GM12892 (cell line): ENCODE measurements at places on chromosomes 5 and 9.

GRCh38 chr5:68484307-68485068 lies 268.9 kb downstream of the PIK3R1 start:
- DNase-seq, result no peak

GRCh38 chr9:75418518-75418917 lies 330.2 kb downstream of the OSTF1 start:
- DNase-seq, result no peak

DNA sequence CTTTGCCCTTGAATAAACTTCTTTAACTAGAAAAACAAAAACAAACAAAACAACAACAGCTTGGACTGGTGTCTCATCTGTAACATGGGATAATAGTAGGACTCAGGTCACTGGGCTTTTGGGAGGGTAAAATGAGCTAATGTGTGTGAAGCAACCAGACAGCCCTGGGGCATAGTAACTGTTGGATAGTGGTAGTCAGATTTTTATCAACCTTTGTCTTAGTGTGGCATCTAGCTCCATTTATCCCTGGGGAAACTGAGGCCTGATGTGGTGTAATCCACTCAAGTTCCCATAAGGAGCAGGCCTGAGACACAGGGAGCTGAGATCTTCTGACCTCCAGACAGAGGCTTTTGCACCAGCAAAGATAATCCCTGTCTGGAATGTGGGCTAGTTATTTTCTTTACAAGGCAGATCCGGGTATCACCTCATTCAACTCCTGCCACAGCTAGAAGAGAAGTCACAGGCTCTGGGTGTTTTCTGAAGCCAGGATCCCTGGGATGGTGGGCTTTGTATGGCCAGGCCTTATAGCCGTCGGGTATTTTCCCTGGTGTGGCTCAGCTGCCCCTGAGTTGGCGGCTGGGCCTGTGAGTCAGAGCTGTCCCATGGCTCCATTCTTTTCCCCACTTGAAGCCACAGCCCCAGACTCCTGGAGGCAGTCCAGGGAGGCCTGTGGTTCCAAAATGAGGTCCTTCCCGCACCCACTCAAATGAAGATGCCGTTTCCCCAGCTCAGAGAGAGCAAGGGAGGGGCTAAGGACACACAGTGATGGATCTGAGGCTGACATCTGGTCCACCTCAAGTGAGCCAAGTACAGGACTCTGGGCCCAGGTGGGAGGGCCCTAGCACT lies 26.1 kb upstream of the CSF1R start:
- no peak for DNase-seq

- DNase-seq, result no peak
These were observed 28.7 kb upstream of the F2RL1 start for GRCh38 chr5:76789991-76790581.

DNA sequence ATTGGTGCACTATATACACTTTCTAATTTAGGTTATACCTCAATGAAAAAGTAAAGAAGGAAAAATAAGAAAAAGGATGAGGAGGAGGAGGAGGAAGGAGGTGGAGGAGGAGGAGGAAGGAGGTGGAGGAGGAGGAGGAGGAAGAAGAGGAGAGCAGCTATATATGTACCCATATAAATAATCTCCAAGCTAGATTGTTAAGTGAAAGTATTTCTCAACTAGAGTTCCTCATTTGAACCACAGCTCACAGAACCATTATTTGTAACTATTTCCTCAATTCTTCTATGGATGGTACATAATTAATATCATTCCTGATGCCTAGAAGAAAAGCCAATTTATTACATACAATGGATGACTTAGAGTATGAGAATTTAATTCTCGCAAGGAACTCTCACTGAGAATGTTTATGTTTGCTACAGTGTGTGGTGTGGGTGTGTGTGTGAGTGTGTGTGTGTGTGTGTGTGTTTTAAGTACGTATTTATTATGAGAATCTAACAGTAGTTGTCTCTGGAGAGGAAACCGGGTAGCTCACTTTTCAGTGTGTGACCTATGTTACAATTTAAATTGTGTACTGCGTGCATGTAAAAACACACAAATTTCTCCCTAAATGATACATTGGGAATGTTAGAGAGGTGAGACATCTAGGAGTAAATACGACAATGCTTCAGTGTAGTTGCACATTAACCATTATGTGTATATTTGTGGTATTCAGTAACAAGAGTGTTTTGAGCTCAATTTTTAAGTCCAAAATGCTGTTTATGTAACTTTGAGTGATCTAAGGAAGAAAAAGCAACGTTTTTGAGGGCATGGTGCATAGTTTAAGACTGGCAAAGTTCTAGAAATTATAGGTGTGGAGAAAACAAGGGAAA lies 20.2 kb upstream of the NREP start:
- no peak for DNase-seq

DNA sequence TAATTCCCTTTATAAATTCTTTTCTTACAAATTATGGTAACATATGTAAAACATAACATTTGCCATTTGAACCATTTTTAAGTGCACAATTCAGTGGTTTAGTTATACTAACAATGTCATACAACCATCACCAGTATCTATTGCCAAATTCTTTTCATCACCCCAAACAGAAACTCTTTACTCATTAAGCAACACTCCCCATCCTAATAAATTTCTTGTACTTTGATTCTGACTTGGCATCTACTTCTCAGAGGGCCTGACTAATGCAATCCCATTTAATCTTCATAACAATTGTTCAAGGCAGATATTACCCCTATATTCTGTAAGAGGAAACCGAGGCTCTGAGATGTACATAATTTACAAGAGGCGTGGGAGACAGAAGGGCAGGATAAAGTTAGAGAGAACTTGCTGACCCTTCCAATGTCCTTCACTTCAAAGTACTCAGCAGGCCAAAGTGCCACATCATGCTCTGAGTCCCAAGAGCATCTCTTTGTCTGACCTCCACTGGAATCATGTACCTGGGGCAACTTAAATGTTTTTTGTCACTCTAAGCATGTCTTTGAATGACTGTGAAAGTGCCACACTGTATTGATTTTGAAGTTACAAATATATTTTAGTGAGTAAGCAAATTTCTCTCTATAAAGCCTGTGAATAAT lies 255.3 kb downstream of the KIF4B start:
- DNase-seq, result no peak

DNA sequence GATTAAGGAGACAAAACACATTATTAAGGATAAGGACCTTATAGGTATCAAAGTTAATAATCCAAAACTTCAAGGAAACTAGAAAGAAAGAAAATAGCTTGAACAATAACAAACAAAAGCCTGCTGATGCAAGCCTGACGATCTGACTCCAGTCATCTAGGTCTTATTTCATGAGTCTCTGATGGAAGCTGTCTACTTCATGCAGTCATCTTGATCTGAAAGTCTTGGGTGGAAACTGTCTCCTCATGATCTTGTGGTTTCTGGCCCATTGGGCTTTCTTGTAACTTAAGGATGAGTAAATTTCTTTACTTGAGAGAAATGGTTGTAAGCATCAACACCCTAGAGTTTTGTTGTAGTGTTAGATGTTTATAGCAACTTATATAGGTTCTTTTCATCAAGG lies 20.6 kb upstream of the PSIP1 start:
- DNase-seq, result no peak

DNA sequence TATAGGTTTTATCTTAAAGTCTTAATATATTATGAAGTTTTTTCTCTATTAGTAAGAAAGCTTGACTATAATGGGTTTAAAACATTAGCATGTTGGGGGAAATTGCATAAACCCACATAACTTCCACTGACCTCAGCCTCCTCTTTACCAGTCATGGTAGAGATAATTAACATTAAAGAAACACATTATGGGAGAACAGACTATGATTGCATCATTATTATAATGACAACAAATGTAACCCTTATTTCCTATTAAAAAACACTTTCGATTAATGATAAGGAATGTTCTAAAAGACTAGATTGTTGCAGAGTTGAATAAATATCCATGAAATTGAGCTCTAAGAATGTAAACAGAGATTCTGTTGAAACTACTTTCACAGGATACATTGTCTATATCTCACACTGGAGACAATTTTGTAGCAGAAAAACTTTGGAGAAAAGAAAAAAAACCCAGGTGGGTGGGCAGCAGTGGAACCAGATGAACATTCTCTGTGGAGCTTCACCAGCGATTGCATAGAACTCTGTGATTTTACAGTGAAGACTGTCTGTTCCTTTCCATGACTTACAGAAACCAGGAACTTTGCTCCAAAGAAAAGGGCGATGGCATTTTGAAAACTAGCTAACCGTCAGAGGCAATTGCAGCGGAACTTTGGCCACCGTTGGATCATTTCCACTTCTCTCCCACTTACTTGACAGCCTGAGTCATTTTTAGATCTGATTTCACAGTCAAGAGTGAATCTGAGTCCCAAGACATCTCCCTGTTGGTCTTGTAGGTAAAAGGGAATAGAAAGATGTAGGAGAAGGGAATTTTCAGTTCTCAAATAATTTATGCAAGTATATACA lies 21.0 kb upstream of the ERAP2 start:
- no peak for DNase-seq

GRCh38 chr9:120235081-120235480 lies 344.9 kb downstream of the CDK5RAP2 start:
- DNase-seq, result no peak

- no peak for DNase-seq
These were observed 10.1 kb upstream of the UBAC1 start for GRCh38 chr9:135971111-135971766.

- DNase-seq, result no peak
These were observed 101.5 kb upstream of the BOD1 start for GRCh38 chr5:173717959-173718358.
